ENCODE measurements at places on chromosomes 12 and 14.

- DNase-seq, result no peak
These were observed 2.1 kb downstream of the AKAP6 start for GRCh38 chr14:32331206-32331605.

- DNase-seq, result no peak
These were observed 77.3 kb downstream of the PDE3A start for GRCh38 chr12:20445687-20446086.

DNA sequence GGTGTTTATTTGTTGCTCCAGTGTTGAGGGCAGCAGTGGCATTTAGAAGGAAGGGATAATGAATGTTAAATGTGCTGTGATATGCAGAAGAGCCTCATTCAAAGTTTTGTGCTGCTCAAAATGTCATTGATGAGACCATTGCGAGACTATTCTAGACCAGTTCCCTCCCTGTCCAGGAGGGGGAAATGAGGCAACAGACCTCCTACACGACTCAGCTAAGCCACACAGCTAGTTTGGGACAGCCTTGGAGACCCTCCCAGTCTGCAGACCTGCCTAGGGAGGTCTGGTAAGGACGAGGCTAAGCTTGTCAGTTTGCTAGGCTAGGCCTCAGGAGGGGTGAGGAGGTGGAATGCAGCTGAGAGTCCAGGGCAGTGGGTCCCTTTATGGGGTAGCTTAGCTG lies 116.0 kb downstream of the NRXN3 start:
- no peak for DNase-seq

DNA sequence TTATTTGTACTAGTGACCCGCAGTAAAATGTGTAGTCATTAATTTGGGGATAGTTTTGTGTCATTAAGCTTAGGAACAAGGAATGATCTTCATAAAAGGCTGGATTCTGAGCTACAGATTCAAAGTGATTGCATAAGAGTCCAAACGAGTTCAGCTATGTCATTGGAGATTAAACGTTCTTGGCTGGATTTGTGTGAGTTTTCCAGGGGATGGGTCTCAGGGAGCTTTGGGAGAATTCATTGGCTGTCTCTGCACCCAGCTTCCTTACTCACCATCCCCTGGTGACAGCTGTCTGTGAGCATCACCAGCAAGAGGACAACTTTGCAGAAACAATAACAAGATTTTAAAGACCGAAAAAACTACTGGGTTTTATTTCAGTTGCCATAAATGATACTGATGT lies 130.4 kb downstream of the DAAM1 start:
- DNase-seq, result no peak

DNA sequence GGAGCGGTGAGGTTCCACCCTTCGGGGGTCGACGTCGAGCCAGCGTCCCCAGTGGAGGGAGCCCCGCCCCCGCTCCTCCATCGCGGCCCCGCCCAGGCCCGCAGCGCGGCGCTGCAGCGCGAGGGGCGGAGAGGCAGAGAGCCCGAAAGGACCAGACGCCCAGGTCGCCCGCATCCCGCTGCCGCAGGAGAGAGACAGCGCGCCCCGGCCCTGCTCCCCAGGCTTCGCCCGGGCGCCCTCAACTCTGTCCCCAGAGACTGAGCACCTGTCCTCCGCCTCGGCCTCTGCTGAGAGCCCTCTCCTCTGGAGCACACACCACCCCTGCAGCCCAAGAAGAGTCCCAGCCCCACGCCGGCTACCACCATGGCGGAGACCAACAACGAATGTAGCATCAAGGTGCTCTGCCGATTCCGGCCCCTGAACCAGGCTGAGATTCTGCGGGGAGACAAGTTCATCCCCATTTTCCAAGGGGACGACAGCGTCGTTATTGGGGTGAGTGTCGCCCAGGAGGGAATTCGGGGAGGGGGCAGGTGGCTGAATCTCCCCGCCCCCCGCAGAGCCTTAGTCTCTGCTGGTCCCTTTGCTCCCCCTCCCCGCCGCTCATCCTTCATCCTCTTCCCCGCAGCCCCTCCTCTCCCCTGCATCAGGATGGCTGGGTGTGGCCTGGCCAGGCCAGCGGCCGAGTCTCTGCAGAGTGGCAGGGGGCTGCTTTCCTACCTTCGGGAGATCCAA lies at the start of gene KIF5A:
Gene KIF5A, plus strand, starts transcription at position 136 of the 732 bp plus-strand sequence. Its CDS starts 228 bp downstream, at position 364.
- DNase-seq, result peak; percentile 33

GRCh38 chr14:51095854-51096823 lies 1.2 kb upstream of the TRIM9 start:
- no peak for DNase-seq

DNA sequence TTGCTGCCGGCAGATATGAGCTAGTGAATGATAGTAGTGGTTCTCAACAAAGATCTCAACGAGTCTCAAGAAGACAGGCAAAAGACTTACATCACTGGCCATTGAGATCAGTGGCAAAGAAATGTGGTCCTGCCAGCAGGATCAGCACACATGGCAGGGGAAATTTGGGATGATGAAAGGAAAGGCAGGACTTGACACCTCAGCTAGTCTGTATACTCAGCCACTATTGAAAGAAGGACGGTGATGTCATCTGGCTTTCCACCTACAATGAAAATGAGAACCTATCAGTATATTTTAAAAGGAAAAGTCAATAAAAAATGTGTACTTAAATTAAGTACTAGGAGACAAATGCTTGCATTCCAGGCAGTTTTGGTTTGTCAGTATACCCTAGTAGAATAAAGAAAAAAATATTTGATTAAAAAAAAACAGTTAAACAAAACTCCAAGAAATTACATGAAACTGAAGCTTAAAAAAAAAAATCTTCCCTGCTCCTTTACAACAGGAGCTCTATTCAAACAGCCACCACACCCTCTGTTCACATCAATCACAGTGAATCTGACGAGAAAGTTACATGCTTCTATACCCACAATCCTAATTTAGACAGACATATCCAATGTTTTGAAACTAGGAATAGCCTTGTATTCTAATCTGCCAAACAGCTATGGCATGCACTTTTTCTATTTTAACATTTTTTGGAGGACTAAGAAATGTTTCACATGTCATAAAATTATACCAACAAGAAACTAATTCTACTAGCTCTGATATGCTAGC lies 34.9 kb downstream of the RAD9B start:
- no peak for DNase-seq

DNA sequence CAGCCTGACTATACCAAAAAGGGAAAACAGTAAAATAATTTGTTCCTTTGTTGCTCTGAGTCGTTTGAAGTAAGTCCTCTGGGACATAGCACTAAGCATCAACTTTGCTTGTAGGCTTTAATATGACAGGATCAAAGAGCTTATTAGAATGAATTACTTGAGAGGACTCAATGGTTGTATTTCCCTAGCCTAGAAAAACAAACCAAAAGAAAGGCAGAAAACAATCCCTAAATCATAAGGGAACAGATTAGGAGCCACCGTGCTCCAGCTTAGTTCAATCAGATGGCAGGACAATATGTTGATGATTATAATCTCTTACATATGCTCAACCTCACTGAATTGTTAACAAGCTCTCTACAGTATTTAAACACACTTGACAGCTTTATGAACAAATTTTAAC lies 988.4 kb downstream of the FLRT2 start:
- no peak for DNase-seq

DNA sequence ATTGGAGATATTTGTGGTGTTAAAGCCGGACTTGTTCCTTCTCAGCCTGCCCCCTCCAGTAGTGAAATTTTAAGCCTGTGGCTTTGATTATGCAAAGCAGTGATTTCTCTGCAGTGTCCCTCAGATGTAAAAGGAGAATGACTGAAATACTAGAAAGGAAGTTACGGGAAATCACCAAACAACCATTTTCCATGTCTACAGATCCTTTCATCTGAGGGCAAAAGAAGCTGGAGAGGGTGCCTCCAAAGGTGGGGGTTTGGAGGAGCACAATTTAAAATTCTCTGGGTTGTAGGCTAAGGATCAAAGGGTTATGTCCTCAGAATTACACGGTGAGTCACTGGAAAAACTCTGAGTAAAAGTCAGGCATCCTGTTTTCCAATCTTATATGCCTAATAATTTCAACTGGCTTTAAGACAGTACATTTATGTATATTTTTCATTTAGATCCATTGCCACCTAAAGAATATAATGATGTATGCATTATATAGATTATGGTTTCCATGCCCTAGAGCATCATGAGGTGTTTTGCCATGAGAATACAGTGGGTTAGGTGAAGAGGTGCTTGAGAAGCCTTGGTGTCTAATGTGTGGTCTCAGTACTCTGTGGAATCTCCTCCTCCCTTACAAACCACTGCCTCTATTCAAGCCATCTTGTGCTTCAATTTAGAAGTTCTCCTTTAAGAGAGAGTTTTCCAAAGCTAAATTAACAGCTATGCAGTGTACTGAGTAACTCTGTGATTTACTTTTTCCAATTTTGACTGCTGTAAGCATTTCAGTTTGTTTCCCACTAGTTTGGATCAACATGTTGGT lies 362.1 kb downstream of the RAD51B start:
- DNase-seq, result no peak

DNA sequence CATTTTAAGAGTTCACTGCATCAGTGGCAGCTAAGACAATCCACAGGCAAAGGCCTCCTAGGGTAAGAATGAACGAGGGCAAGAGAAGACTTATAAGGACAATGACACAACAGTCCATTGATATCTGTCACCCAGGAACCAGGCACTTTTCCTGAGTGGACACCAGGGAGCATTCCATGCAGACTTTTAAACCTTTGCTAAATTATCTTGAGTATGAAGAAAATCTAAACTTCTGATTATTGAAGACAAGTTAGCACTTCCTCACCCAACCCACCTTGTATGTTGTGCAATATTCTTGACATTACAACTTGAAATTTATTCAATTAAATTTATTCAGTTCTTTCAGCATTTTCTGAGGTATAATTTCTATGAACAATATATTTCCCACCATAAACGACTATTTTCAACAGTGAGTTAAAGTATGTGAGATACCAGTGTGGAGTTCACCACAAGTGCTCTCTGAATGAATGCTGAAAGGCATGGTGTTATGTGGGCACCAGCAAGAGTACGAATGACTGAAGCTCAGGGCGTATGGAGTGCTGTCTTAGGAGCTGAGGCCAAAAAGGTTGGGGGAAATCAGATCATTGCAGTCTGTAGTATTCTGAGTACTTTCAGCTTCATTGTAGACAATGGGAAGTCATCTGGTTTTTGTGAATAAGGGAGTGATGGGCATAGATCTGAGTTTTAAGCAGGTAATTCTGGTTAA lies 124.3 kb upstream of the LMNTD1 start:
- DNase-seq, result no peak

- no peak for DNase-seq
These were observed 1838.6 kb upstream of the SEL1L start for GRCh38 chr14:83372271-83372670.

DNA sequence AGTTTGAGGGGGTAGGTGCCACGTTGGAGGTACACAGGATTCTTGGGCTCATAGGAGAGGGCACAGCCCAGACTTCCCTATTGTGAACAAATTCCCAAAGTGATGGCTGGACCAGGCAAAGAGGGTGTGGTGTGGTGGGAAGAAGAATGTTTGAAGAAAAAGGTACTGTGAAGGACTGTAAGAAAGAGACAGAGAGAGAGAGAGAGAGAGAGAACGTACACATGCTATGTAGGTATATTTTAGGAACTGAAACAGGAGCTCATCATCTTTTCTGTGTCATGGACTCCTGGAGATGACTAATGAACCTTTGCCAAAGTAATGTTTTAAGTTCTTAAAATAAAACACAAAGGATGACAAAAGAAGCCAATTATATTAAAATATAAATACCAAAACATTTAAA lies 24.5 kb downstream of the SLC17A8 start:
- no peak for DNase-seq
